A549 treated with CpdA at 1 μM for 4 hours (cell line): ENCODE measurements at places on chromosomes 5 and 9. TPM values are rescaled to one million over a fixed set of nuclear protein-coding genes. Genes with fewer than 3 reads are reported as not detected.

Gene DMGDH
- total RNA-seq: 0.27 TPM in 1 of 5 replicates, not detected in the others

Gene CSF2
- total RNA-seq: 0.31 to 0.97 TPM (median 0.47 TPM) in 4 of 5 replicates, not detected in the other

Gene ARSB
- total RNA-seq: 8.2 to 9.9 TPM (median 9.1 TPM) in 5 replicates

Gene GRM6
- not detected in 5 replicates for total RNA-seq

Gene ANXA1
- 1,126 to 1,299 TPM (median 1,234 TPM) in 5 replicates for total RNA-seq

Gene DIRAS2
- total RNA-seq: 0.03 TPM in 1 of 5 replicates, not detected in the others

Gene HEMGN
- total RNA-seq: not detected in 5 replicates

Gene CRB2
- total RNA-seq: 0.05 to 0.09 TPM (median 0.06 TPM) in 5 replicates

Gene NSUN2
- total RNA-seq: 95.2 to 111 TPM (median 97.5 TPM) in 5 replicates

Gene SMC2
- total RNA-seq: 19.4 to 31.3 TPM (median 23.3 TPM) in 5 replicates

Gene CCDC192
- total RNA-seq: not detected in 5 replicates

Gene EDIL3
- 0.15 to 0.31 TPM (median 0.18 TPM) in 5 replicates for total RNA-seq

Gene TNFSF8
- total RNA-seq: not detected in 5 replicates

Gene TDRD7
- 11.1 to 13.9 TPM (median 12.1 TPM) in 5 replicates for total RNA-seq

Gene DRD1
- 0.83 to 1.4 TPM (median 1.0 TPM) in 5 replicates for total RNA-seq

Gene ALDOB
- total RNA-seq: not detected in 5 replicates

Gene VAV2
- total RNA-seq: 35.9 to 45.9 TPM (median 40.6 TPM) in 5 replicates

Gene SPINK7
- total RNA-seq: not detected in 5 replicates

Gene DPYSL3
- total RNA-seq: 16.6 to 19.4 TPM (median 17.9 TPM) in 5 replicates

Gene SPAAR
- not detected in 5 replicates for total RNA-seq

Gene OTP
- total RNA-seq: 0.06 to 0.14 TPM (median 0.10 TPM) in 4 of 5 replicates, not detected in the other

Gene SPATA31A1
- 0.02 TPM in 1 of 5 replicates, not detected in the others for total RNA-seq

Gene INSL6
- not detected in 5 replicates for total RNA-seq

Gene NR6A1
- total RNA-seq: 1.0 to 2.2 TPM (median 1.7 TPM) in 5 replicates

Gene FBP1
- total RNA-seq: not detected in 5 replicates

Gene LHX6
- 0.22 to 0.45 TPM (median 0.27 TPM) in 5 replicates for total RNA-seq

Gene SLCO6A1
- not detected in 5 replicates for total RNA-seq

Gene BHMT
- 0.13 TPM in 1 of 5 replicates, not detected in the others for total RNA-seq

Gene HRCT1
- total RNA-seq: 0.11 to 0.14 TPM in 2 of 5 replicates, not detected in the others
